GM19239 (cell line): ENCODE measurements at places on chromosomes 5 and 9.

DNA sequence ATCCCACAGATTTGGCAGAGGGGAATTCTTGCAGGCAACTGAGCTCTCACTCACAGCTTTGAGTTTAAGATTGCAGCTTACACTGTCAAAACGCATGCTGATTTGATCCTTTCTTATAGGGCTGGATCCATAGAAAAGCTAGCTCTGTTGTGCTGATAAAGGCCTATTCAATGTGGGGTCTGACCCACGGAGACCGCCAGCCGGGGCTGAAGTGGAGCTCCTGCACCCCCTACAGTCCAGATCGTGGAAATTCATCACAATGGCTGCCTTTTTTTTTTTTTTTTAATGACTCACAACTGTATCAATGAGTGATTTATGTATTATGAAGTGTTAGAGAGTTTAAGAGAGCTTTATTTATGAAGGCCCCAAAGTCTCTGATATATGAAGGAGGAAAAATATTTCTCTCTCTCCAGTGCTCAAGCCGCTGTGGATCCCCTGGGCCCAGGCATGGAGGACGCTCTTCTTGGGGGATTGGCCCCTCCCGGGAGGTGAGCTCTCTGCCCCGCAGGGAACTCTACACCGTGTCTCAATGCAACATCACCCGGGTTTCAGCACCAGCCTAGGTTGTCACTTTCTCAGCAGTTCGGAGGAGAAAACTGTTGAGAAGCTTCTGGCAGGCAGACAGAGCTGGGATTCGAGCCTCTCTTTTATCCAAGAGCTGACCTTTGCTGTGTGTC lies 700.2 kb downstream of the IRX1 start:
- DNase-seq = no peak

GRCh38 chr9:77679088-77679487 lies 31.0 kb upstream of the GNA14 start:
- DNase-seq = no peak

GRCh38 chr5:90809311-90810056 lies 250.9 kb downstream of the ADGRV1 start:
- no peak for DNase-seq

DNA sequence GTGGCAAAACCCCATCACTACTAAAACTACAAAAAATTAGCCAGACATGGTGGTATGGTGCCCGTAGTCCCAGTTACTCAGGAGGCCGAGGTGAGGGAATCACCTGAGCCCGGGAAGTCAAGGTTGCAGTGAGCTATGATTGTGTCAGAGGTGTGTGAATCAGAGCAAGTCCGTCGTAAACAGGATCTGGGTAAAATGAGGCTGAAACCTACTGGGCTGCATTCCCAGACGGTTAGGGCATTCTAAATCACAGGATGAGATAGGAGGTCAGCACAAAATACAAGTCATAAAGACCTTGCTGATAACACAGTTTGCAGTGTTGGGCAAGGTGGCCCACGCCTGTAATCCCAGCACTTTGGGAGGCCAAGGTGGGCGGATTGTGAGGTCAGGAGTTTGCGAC lies 1.9 kb upstream of the CLTB start:
- no peak for DNase-seq

DNA sequence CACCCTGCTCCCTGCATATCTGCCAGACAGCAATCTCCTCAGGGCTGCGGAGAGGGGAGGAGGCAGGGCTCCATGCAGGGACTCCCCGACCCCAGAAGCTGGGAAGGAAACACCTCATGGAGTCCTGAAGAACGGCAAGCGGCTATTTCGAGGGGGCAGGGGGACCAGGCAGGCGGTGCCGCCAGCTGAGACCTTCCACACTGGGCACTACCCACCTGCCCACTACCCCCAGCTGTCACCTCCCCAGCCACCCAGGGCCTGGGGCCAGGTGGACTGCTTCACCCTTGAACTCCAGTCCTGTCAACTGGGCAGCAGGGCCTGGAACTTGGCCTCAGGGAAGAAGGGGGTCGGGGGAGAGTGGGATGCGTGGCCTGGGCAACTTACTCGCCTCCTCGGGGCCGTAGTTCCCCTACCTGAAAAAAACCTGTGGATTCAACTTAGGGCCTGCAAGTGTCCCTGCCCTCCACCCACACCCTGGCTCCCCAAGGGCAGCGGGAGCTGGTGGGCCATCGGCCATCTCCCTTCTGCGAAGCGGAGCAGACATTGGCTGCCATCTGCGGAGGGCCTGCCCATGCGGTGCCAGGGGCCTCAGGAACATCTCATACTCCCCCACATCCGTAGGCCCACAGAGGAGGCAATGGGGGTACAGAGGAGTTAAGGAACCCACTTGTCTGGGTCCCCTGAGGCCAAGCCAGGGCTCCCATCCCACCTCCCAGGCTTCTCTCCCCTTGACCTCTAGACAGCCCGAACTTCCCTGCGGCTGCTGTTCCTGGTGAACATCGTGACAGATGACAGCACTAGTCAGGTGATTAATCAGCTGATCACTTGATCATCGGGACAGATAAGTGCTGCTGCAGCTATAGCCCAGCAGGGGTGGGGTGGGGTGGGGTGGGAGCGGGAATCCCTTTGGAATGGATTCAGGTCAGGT lies 18.5 kb upstream of the RALGDS start:
- no peak for DNase-seq

GRCh38 chr5:138544181-138545134 lies 1.4 kb upstream of the ETF1 start:
- no peak for DNase-seq
